HFFc6 (cell line): ENCODE measurements at places on chromosomes 4 and X. TPM values are rescaled to one million over a fixed set of nuclear protein-coding genes. Genes with fewer than 3 reads are reported as not detected.

Gene IL21
- not detected in 3 replicates for total RNA-seq

Gene ERVMER34-1
- total RNA-seq, result not detected in 3 replicates

Gene MAOB
- total RNA-seq, result not detected in 3 replicates

Gene MAGEA8
- total RNA-seq, result not detected in 3 replicates

Gene KLHL34
- total RNA-seq, result not detected in 3 replicates

Gene ENPEP
- total RNA-seq, result 0.03 TPM in 1 of 2 replicates, not detected in the other

Gene NPY2R
- total RNA-seq, result not detected in 3 replicates

Gene FAM9B
- not detected in 3 replicates for total RNA-seq

DNA sequence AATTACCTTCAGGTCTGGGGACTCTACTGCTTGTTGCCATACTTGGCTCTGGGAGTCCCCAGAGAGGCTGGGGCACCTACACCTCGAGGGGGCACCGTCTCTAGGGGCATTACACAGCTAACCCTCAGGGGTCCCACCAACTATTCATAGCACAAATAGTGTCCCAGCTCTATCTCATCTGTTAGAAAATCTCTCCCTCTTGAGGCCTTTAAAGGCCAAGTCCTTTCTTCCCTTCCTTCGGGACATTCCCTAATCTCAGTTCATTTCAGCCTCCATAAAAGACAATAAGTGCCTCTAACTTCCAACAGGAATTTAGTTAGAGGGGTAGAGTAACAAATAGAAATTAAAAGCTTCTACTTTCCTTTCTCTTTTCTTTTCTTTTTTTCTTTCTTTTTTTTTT, 55.8 kb upstream of the SORBS2 start:
- H3K4me1 ChIP-seq, result peaks cover 10% of the 10 kb centered on the region
- no peak for DNase-seq
- H3K27me3 ChIP-seq, result peaks cover 2% of the 10 kb centered on the region
- no peak overlapping the region for H3K4me3 ChIP-seq
- no peak overlapping the region for H3K27ac ChIP-seq
- H3K36me3 ChIP-seq, result no peaks in the 10 kb centered on the region

- no peaks in the 10 kb centered on the region for H3K27me3 ChIP-seq
- H3K27ac ChIP-seq, result no peak overlapping the region
- H3K36me3 ChIP-seq, result no peaks in the 10 kb centered on the region
- no peak overlapping the region for H3K4me3 ChIP-seq
- DNase-seq, result no peak
- H3K4me1 ChIP-seq, result peaks cover 11% of the 10 kb centered on the region; the same call in 1 of the 2 replicates
These were observed 951.1 kb downstream of the FAT4 start for GRCh38 chr4:126265888-126266287.

DNA sequence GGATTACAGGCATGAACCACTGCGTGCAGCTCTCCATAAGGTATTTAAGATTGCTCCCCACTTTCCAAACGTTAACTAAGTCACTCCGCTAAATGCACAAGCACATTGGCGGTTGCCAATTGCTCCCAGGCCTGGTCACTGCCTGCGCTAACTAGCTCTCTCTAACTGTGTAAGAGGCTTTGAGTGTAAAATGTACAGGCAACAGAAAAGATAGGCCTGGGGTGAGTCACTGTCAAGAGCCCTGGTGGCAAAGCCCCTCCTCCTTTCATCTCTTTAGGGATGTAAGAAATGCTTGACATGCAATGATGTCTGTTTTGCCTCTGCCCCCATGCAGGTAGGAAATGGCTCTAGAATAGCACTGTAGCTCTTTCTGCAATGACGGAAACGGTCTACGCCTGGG, 329.7 kb upstream of the GATB start:
- no peaks in the 10 kb centered on the region for H3K36me3 ChIP-seq
- H3K27me3 ChIP-seq, result peaks cover 5% of the 10 kb centered on the region
- no peak for DNase-seq
- H3K4me3 ChIP-seq, result no peak overlapping the region
- H3K4me1 ChIP-seq, result peaks cover 16% of the 10 kb centered on the region
- no peak overlapping the region for H3K27ac ChIP-seq

GRCh38 chr4:80007745-80008149, 65.3 kb downstream of the ANTXR2 start:
- H3K36me3 ChIP-seq, result peaks cover 69% of the 10 kb centered on the region
- H3K27me3 ChIP-seq, result no peaks in the 10 kb centered on the region
- no peak for DNase-seq
- H3K4me1 ChIP-seq, result peaks cover 71% of the 10 kb centered on the region
- H3K4me3 ChIP-seq, result no peak overlapping the region

DNA sequence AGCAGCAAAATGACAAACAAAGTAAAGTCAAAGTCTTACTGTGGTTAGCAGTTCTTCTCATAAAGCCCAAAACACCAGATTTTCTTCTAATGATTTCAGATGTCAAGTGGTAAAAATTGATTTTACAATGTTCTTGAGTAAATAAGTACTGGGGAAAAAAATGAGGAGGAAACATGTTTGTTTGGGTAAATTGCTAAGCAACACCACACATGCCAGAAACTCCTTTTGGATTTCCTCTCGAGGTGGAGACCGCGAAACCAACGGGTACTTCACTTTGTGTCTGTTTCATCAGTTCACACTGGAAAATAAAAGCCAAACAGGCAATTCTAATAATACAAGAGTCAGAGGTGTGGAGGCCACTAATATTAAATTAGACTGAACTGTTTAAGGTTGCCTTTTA, 4.6 kb upstream of the PKD2 start:
- no peaks in the 10 kb centered on the region for H3K27me3 ChIP-seq
- peak overlapping the region; percentile 96 for H3K27ac ChIP-seq
- peak; percentile 71 for DNase-seq
- H3K4me1 ChIP-seq, result peaks cover 54% of the 10 kb centered on the region
- peak overlapping the region; percentile 73 for H3K4me3 ChIP-seq

DNA sequence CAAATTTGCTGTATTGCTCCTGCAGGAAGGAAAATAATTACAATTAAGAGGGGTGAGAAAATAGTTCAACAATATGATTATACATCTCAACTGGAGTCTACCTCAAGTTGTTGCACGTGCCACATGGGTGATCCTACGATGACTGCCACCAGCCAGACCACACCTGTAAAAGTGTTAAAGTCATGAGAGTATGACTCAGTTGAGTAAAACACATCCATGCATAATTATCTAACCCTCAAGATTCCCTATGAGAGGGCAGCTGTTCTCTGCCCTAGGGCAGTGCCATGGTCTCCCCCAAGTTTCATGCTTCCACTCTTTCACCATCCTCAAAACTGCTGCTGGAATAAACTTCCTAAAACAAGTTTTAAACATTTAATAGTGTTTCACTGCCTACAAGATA, 44.1 kb downstream of the QRFPR start:
- H3K4me3 ChIP-seq, result no peak overlapping the region
- DNase-seq, result no peak
- no peaks in the 10 kb centered on the region for H3K4me1 ChIP-seq
- H3K36me3 ChIP-seq, result no peaks in the 10 kb centered on the region
- peaks cover 1% of the 10 kb centered on the region; the same call in 1 of the 2 replicates for H3K27me3 ChIP-seq

- H3K36me3 ChIP-seq, result no peaks in the 10 kb centered on the region
- H3K4me1 ChIP-seq, result peaks cover under 1% of the 10 kb centered on the region; the same call in 1 of the 2 replicates
- H3K27me3 ChIP-seq, result peaks cover 7% of the 10 kb centered on the region
- no peak overlapping the region for H3K27ac ChIP-seq
- no peak overlapping the region for H3K4me3 ChIP-seq
- DNase-seq, result no peak
These were observed 81.1 kb upstream of the RAPGEF2 start for GRCh38 chr4:159021597-159022385.

DNA sequence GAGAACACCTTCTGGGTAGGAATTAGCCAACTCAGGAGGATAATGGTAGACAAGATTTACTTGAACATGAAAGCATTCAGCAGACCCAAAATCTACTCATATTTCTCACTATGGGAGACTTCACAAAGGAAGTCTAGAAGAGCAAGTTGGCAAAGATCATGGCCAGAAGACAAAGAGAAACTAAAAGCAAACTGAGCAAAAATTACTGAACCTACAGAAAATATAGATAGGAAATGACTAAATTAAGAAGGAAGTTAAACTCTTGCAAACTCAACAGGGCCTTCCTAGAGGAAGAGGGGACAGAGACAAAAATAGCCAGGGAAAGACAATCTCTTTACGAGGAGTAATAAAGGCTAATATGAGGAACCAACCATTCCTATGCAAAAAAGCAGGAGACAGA, 18.7 kb downstream of the CORIN start:
- no peak overlapping the region for H3K27ac ChIP-seq
- H3K4me1 ChIP-seq, result peaks cover 14% of the 10 kb centered on the region
- no peaks in the 10 kb centered on the region for H3K36me3 ChIP-seq
- no peak for DNase-seq
- peaks cover 11% of the 10 kb centered on the region; the same call in 1 of the 2 replicates for H3K27me3 ChIP-seq

- no peaks in the 10 kb centered on the region; the same call in 1 of the 2 replicates for H3K36me3 ChIP-seq
- peaks cover 4% of the 10 kb centered on the region for H3K4me1 ChIP-seq
- H3K27me3 ChIP-seq, result no peaks in the 10 kb centered on the region
- no peak overlapping the region for H3K4me3 ChIP-seq
- DNase-seq, result no peak
- no peak overlapping the region for H3K27ac ChIP-seq
These were observed 638.3 kb upstream of the GRIA3 start for GRCh38 chrX:122545778-122546177.

DNA sequence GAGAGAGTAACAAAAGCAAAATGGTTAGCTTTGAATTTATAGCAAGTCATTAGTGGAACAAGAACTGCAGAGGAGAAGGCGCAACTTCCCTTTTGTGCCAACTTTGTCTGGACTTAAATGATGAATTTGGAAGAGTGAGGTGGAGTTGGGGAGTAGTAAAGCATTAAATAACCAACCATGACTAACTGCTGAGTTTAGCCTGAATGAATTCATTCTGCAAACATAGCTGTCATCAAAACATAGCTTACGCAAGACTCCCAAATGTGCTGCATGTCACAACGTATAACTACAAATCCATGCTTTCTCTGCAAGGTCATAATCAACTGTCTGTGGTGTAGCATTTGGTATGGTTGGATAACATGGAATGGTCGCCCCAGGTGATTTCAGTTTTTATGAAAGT, 75.9 kb upstream of the RPL34 start:
- H3K27ac ChIP-seq, result no peak overlapping the region
- H3K36me3 ChIP-seq, result no peaks in the 10 kb centered on the region
- DNase-seq, result peak; percentile 1
- no peaks in the 10 kb centered on the region for H3K4me1 ChIP-seq
- no peak overlapping the region for H3K4me3 ChIP-seq
- H3K27me3 ChIP-seq, result peaks cover 4% of the 10 kb centered on the region

DNA sequence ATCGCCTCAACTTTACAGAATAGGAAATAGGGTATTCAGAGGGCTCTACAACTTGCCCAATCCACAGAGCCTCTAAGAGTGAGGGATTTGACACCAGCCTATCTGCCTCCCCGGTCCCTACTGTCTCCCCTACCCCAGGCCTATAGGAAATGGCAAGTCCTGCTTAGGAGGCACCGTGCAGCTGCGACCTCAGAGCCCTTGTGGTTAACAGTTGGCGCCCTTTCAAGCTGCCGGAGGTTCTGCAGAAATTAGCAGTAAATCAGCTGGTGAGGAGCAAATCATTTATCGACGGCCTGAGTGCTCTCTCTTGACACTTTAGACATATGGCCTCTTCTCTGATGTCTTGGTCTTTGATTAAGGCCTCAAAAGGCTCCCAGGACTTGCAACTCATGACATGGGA, 96.9 kb downstream of the CLNK start:
- no peak for DNase-seq
- no peak overlapping the region for H3K4me3 ChIP-seq
- no peak overlapping the region for H3K27ac ChIP-seq
- H3K4me1 ChIP-seq, result peaks cover 39% of the 10 kb centered on the region
- H3K36me3 ChIP-seq, result no peaks in the 10 kb centered on the region

DNA sequence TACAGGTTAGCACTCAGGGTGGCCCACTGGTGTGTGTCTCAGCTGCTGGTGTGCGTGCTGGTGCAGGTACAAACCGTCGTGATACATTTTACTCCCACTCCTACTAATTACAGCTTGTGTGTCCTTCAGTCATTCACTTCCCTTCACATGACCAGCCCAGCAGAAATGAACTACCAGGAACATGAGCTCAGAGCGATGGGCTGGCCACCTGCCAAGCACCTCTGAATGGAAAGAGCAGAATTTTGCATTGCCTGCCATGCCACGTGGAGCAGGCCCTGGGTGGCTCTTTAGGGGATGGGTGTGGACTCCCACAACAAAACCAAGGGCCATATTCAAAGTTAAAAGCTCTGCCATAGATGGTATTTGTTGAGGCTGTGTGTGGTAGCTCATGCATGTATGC, 58.9 kb upstream of the PGM2 start:
- H3K4me3 ChIP-seq, result no peak overlapping the region
- H3K4me1 ChIP-seq, result no peaks in the 10 kb centered on the region
- DNase-seq, result peak; percentile 19
- H3K27ac ChIP-seq, result no peak overlapping the region

- no peak for DNase-seq
- peak overlapping the region; percentile 90 for H3K4me3 ChIP-seq
- no peaks in the 10 kb centered on the region for H3K36me3 ChIP-seq
- no peaks in the 10 kb centered on the region for H3K27me3 ChIP-seq
These were observed 876 bp downstream of the HPRT1 start for GRCh38 chrX:134460862-134461220.

- H3K4me1 ChIP-seq, result peaks cover 47% of the 10 kb centered on the region
- H3K4me3 ChIP-seq, result peak overlapping the region; percentile 100
- H3K36me3 ChIP-seq, result no peaks in the 10 kb centered on the region
- DNase-seq, result no peak
These were observed 522 bp downstream of the FNIP2 start for GRCh38 chr4:158769175-158769921.

DNA sequence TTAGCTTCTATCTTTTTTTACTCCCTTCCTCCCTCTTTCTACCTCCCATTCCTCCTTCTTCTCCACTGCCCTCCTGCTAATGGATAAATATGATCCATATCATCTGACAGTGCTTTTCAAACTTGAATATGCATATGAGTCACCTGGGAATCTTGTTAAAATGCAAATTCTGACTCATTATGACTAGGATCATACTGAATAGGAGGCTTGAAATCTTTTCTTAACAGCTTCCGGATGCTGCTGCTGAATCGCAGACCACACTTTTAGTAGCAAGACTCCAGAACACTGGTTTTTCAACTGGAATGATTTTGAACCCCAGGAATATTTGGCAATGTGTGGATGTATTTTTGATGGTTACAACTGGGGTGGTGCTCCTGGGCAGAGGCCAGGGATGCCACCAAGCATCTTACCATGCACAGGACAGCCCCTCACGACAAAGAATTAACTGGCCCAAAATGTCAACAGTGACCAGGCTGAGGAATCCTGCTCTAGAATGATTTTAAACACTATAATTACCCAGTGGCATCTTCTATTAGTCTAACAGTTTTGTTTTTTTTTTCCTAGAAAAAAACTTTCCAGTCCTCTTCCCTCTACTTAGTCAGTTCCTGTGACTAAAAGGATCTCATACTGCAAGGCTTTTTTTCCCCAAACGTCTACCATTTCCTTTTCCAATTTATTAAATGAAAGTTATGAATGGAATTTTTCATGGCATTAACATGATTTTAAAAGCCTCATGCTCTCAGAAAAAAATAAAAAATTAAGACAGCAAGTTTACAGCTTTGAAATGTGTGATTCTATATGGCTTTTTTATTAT, 10.6 kb upstream of the PYURF start:
- H3K27me3 ChIP-seq, result no peaks in the 10 kb centered on the region; the same call in 1 of the 2 replicates
- H3K36me3 ChIP-seq, result no peaks in the 10 kb centered on the region
- peaks cover 74% of the 10 kb centered on the region for H3K4me1 ChIP-seq
- H3K4me3 ChIP-seq, result peak overlapping the region; percentile 78
- peak overlapping the region; percentile 90 for H3K27ac ChIP-seq

- no peak overlapping the region for H3K27ac ChIP-seq
- H3K4me3 ChIP-seq, result no peak overlapping the region
- H3K4me1 ChIP-seq, result no peaks in the 10 kb centered on the region
- no peaks in the 10 kb centered on the region for H3K27me3 ChIP-seq
These were observed 327.6 kb upstream of the MAOA start for GRCh38 chrX:43328358-43328946.
